ENCODE measurements at places on chromosomes 12 and 14.

- no peak for DNase-seq
Observed at GRCh38 chr14:102516531-102517391, 7.2 kb upstream of the ANKRD9 start.

- DNase-seq = no peak
Observed at GRCh38 chr14:95409477-95410272, 90.0 kb upstream of the CLMN start.

- no peak for DNase-seq
Observed at GRCh38 chr14:75578786-75579337, 442 bp downstream of the FLVCR2 start.

GRCh38 chr14:23481362-23481970 lies 12.0 kb downstream of the NGDN start:
- no peak for DNase-seq

- no peak for DNase-seq
Observed at GRCh38 chr14:24313913-24314312, 2.6 kb downstream of the LTB4R start.

- DNase-seq = no peak
Observed at GRCh38 chr14:90820958-90821357, 4.7 kb upstream of the TTC7B start.

DNA sequence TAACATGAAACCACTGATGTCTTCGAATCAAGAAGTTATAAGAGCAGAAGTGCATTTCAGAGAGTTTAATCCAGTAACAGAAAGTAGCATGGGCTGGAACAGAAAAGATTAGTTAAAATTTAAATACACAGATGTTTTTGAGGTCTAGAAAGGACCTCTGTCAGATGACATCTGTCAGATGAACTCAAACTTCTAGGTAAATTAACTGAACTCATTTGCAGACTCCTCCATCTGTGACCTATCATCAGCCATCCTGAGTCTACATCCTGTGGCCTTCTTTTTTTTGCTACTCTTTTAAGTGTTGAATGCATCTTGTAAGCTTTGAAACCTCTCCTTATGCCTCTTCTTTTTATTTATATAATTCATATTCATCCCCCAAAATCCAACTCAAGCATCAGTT lies 53.3 kb downstream of the C2CD5 start:
- no peak for DNase-seq

DNA sequence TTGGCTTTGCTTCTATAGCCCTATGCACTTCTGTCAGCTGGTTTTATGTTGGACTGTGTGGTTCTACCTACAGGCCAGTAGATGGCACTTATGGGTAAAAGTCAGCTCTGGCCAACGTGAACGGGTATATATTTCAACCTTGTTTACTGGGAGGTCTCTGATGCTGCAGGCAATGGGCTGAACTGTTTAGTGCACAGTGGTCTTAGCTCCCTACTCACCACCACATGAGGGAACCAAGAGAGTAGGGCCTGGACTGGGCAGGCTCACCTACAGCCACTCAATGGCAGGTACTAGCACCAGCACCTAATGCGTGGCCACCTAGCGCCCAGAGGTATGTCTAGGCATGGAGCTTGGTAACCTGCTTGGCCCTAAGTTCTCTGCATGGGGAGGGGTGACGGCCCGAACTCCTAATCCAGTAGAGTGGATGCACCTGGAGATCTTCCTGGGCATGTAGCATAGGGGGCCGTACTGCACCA lies 481.8 kb downstream of the TMEM117 start:
- no peak for DNase-seq
